ENCODE measurements at places on chromosomes 12 and 14. TPM values are rescaled to one million over a fixed set of nuclear protein-coding genes. Genes with fewer than 3 reads are reported as not detected.

Gene CPNE6
- 0.40 TPM for total RNA-seq

Gene BIN2
- total RNA-seq = 2.7 TPM

Gene MANSC4
- not detected for total RNA-seq

Gene TTC5
- 4.3 TPM for total RNA-seq

Gene TPPP2
- 4.6 TPM for total RNA-seq

DNA sequence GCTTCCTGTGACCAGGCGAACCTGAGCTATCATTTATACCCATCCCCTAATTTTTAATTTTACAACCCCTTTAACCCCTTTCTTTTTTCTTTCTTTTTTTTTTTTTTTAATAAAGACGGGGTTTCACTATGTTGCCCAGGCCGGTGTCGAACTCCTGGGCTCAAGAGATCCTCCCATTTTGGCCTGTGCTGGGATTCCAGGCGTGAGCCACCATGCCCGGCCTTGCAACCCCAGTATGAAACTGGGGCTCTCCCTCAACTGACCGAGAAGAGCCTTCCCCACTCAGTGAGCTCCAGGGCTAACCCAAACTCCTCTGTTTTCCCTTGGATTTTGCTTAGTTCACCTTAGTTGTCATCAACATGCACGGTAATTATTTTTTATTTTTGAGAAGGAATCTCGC lies 992 bp downstream of the CPSF2 start:
- no peak for DNase-seq

DNA sequence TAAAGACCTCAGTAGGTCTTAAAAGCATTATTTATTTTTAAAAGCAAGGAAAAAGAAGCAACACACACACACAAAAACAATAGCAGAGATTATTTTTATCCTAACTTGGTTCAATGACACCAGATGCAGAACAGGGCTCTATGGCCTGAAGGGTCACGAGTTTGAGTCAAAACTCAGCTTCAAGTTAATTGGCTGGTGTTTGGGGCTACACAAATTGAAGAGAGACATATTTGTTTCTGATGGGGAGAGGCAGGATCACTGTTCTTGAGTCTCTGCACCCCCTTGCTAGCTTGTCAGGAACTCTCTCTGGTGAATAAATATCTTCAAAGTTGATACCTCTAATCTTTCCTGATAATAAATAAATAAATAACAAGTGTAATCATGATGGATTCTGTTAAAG lies 466.1 kb downstream of the PRKD1 start:
- no peak for DNase-seq

DNA sequence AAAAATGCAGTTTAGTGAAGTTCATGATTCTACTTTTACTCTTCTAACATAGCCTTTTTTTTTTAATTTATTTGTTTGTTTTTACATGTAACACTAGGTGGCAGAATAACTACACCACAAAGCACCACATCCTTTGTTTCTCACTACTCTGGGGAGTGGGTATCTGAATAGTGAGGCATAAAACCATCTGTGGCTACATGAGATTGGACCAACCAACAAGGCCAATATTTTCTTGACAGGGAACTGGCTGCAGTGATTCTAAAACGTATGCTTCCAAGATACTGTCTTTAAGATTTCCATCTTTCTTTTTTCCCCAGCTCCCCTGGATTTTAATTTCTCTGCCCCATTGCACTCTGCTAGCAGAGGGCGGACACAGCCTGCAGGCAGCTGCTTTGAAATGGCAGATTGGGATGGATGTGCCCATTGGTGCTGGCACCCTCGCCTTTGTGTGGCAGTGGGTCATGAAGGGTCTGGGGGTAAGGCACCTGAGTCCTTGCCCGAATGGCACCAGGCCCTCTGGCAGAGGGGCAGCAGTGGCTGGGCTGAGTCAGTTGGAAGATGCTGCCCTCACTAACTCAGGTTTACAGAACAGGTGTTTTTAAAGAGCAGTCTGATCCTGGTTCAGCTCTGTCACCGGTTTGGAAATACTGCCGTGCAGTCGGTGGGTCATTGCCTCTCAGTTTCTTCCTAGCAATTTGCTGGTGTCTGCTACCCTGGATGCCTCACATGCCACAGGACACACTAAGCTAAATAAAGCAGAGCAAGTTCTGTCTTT lies 429.1 kb downstream of the RAD51B start:
- peak; percentile 52 for DNase-seq

GRCh38 chr14:22418631-22419030 lies 170.4 kb downstream of the DAD1 start:
- DNase-seq = no peak

GRCh38 chr12:9864913-9865675 lies 4.1 kb downstream of the CLEC2B start:
- no peak for DNase-seq

DNA sequence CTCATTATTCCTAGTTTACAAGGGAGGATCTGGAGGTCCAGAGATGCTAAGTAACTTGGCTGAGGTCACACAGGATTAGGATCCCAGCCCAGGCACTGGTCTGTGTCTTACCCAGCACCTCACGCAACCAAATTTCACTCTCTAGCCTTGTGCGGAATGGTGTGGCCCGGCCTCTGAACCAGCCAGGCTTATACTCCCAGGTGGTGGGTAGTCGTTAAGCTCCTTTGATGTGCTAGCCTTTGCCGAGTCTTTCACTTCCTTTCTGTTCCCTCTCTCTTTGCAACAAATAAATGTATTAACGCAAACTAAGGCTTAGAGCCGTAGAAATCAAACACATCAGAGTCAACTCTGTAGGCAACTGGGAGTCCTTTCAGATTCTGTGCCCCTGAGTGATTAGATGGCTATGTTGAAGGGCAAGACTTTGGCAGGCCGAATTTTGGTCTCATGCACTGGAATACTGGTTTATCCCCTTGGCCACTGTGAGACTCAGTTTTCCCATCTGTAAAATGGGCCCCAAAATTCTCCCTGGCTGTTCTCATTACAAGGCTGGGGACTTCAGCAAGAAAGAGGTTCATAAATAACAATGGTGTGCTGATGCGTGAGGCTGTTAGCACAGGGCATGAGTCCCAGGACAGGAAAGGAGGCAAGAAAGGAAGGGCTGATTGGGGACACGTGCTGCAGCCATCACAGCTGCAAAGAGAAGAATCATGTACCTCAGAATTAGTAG lies 126.3 kb downstream of the AACS start:
- DNase-seq = no peak

DNA sequence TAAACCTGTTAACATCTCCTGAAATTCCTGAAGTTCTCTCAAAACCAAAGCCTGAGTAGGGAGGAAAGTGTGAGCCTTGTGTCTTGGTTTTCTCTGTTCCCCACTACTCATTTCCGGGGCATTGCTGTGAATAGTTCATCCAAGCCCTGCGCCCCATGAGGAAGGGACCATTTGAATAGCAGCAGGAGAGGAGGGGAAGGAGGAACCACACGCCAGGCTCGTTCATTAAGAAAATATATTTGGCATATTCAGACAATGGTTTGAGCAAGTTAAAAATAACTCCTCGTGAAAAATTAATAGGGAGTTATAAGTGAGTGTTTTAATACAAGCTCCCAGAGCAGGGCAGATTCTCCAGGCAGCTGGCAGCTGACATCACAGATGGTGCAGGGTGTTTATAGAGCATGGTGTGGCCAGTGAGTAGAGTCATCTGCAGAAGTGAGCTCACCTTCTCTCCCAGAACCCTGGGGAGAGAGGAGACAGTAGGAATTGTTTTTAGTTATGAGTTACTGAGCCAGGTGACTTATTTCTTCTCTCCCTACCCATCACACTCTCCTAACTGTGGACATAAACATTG lies 29.5 kb upstream of the CISTR start:
- DNase-seq = no peak

GRCh38 chr14:59570122-59570521 lies 6.5 kb downstream of the CCDC175 start:
- no peak for DNase-seq

DNA sequence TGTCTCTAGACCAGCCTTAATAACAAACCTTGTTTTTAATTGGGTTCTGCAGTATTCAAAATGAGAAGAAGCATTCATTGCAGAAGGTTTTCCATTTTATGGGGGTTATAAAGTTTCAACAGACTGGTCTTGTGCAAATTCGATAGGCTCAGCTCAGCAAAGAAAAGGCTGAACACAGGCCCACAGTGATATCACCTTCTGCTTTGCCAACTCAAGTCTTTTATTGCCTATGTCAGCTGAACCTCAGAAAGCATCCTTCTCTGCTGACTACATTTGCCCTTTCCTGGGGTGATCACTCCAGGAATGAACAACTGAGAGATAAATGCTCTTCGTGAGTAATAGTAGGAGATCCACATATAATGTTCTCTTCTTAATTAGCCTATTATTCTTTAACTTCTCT lies 134.5 kb upstream of the CCDC175 start:
- no peak for DNase-seq

Measured in left lobe of liver (tissue), 2 donors.